ENCODE measurements at places on chromosomes 3 and 15. TPM values are rescaled to one million over a fixed set of nuclear protein-coding genes. Genes with fewer than 3 reads are reported as not detected.

Gene SLC22A14
- polyA plus RNA-seq, result 0.10 TPM

Gene SRPRB
- polyA plus RNA-seq, result 32.6 TPM

Gene ALPK3
- polyA plus RNA-seq, result 86.8 TPM

Gene MUC4
- polyA plus RNA-seq, result 0.59 TPM

DNA sequence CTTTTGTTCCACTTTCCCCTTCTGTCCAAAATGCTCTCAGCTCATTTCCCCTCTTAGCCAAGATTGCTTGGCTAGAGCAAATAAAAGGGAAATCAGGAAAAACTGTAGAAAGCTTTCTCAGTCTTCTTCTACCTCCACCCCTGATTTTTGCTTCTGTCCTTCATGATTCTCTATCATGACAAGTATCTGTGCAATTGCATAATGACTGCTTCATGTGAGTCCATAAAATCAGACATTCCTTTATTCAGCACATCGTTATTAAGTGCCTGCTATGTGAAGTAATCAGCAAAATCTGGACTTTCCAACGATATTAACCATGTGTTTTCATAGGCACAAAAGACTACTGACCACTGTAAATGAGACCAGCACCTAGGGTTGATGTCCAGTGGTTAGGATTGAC is 321.5 kb upstream of the CBLB start:
- H3K4me3 ChIP-seq, result no peak overlapping the region
- H3K36me3 ChIP-seq, result no peaks in the 10 kb centered on the region
- no peak for DNase-seq

- H3K4me3 ChIP-seq, result no peak overlapping the region
- no peak overlapping the region for H3K27ac ChIP-seq
- H3K36me3 ChIP-seq, result no peaks in the 10 kb centered on the region
- no peaks in the 10 kb centered on the region for H3K4me1 ChIP-seq
- H3K27me3 ChIP-seq, result no peaks in the 10 kb centered on the region
- DNase-seq, result no peak
Observed at GRCh38 chr15:46543626-46544025, 908.8 kb downstream of the SQOR start.

DNA sequence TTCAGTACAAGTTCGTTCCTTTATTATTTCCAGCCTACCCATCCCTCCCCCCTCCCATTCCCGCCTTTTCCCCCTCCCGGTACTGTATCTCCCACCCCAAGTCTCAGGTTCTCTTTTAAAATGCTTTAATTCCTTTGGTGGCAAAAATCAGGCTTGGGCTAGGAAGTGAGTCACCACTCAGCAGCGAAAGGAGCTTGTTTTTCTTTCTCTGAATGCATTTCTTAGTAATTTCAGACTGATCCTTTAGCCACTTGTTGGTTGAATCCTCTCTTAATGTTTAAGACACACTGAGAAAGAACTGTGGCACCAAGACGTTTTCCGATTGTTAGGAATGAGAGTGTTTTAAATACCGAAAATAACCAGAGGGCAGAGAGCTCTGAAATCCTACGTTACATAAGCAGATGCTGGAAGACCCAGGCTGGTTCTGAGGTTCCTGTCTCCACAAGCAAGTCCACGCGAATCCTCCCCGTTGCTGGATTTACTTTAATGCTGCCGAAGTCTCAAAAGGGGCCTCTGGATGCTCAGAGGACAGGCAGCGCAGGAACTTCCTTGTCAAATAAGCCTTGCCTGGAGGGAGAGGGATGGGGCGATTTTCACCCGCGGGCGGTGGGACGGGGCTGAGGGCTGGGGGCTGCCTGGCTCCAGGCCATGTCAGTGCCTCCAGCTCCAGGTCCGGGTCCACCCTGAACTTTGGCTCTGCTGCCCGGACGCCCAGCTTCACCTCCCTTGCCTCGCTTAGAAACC is 854 bp upstream of the COL8A1 start:
- peaks cover 34% of the 10 kb centered on the region for H3K27me3 ChIP-seq
- H3K4me3 ChIP-seq, result peak overlapping the region; percentile 40
- H3K27ac ChIP-seq, result no peak overlapping the region
- H3K4me1 ChIP-seq, result peaks cover 13% of the 10 kb centered on the region
- peak; percentile 41 for DNase-seq

DNA sequence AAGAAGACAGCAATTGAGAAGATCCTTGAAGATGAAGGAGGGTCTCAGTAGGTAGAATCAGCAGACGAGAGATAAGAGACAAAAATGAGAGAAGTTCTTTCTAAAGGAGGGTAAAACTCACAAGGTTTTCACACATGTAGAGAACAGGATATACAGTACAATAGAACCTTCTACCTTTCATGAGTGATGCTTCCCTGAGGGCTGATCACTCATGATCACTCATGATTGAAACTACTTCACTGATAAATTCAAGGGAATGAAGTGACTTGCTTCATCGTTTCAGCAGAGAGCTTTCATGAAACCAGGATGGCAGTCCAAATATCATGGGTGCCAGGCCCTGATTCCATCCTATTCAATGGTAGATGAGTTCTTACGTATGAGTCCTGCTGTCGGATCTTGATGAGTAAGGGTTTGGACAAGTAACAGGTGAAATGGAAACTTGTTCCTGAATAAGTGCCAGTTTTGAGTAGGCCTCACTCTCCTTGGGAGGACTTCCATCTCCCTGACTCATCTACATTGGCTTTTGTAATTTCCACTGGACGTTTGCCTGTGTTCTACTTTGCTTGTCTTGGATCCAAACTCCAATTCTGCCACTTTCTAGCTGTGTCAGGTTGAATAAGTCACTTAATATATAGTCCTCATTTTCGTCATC is 9.6 kb upstream of the CLDN16 start:
- no peak overlapping the region for H3K27ac ChIP-seq
- no peaks in the 10 kb centered on the region for H3K36me3 ChIP-seq
- no peaks in the 10 kb centered on the region for H3K4me1 ChIP-seq
- H3K4me3 ChIP-seq, result no peak overlapping the region
- peak; percentile 51 for DNase-seq
- H3K27me3 ChIP-seq, result no peaks in the 10 kb centered on the region

DNA sequence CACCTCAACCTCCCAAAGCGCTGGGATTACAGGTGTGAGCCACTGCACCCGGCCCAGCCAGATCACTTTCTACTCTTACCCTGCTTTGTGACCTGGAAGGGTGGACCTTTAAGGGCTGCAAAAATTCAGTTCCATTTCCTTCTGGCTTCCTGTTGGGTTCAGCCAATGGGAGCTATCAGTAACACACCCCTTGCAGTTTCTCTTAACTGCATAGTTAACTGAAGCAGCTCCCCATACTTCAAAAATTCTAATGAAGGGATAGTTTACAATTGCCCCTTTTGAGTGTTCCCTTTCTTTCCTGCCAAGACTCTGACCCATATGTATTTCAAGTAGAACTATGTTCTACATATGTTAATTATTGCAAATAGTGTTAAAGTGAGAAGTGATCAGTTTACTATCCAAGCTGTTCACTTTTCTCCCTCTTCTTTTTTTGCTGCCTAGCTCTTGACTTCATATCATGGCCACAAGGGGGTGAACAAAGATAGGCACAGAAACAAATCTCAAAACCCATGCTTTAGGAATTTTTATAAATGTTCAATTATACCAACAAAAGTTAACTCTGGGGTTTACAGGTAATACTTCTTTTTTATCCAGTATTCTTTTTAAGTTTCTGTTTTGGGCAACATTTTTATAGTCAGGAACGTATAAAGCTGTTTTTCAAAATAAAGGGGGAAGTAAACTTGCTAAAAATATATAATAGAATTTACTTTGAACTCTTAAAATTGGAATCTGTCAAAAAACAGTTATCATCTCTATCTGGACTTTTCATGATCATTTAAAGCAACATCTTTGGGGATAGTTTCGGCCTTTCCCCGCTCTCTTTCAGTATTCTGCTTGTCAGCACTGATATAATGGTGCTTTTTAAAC is 8.1 kb downstream of the PGBD4 start:
- H3K36me3 ChIP-seq, result no peaks in the 10 kb centered on the region
- no peaks in the 10 kb centered on the region for H3K4me1 ChIP-seq
- no peak overlapping the region for H3K27ac ChIP-seq

DNA sequence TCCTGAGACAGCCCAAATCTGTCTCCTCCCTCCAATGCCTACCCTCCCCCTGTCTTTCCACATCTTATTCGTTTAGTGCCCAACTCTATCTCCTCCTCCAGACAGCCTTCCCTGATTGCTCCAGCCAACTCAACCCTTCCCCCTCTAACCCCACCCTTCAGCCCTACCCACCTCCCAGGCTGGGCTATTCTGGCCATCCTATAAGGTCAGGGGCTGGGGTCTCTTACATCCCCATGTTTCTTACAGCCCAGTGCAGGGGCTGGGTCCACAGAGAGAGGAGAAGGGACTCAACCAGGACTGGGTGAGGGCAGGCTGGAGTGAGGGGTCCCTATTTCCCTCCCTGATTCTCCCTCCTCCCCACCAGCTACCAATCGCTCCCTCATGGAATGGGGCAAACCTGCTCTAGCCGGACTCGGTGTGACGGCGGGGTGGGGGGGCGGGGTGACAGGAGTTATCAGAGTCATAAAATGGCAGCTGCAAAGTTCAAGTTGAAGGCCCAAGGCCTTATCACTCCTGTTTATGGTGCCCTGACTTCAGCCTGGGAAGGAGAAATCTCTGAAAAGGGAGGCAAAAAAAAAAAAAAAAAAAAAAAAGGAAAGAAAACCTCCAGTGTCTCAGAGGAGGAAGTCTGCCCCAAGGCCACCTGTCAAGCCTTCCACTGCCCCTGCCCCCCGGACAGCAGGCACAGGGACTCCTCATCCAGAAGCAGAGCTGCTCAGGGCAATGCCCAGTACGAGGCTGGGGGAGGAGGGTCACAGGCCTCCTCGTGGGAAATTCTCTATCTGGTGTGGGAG is 2.1 kb downstream of the VIPR1 start:
- H3K27ac ChIP-seq, result no peak overlapping the region
- H3K36me3 ChIP-seq, result no peaks in the 10 kb centered on the region
- H3K4me1 ChIP-seq, result peaks cover 15% of the 10 kb centered on the region
- DNase-seq, result no peak

DNA sequence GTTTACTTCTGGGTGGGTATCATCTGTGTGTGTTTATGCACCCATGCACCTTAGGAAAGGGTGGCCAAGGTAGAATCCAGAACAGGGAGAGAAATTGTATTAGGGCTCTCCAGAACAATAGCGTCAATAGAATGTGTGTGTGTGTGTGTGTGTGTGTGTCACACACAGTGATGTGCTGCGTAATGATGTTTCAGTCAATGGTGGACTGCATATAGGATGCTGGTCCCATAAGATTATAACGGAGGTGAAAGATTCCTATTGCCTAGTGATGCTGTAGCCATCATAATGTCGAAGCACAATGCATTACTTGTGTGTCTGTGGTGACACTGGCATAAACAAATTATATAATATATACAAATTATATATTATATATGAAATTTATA is 69.3 kb upstream of the PRR23C start:
- H3K4me3 ChIP-seq, result no peak overlapping the region
- H3K36me3 ChIP-seq, result no peaks in the 10 kb centered on the region
- H3K27ac ChIP-seq, result no peak overlapping the region
- no peaks in the 10 kb centered on the region for H3K4me1 ChIP-seq
- H3K27me3 ChIP-seq, result peaks cover 2% of the 10 kb centered on the region
- no peak for DNase-seq

- H3K36me3 ChIP-seq, result no peaks in the 10 kb centered on the region
- H3K27ac ChIP-seq, result no peak overlapping the region
- peaks cover 28% of the 10 kb centered on the region for H3K27me3 ChIP-seq
- DNase-seq, result no peak
- peaks cover 34% of the 10 kb centered on the region for H3K4me1 ChIP-seq
Observed at GRCh38 chr15:34584330-34584668, 848 bp upstream of the GOLGA8B start.

DNA sequence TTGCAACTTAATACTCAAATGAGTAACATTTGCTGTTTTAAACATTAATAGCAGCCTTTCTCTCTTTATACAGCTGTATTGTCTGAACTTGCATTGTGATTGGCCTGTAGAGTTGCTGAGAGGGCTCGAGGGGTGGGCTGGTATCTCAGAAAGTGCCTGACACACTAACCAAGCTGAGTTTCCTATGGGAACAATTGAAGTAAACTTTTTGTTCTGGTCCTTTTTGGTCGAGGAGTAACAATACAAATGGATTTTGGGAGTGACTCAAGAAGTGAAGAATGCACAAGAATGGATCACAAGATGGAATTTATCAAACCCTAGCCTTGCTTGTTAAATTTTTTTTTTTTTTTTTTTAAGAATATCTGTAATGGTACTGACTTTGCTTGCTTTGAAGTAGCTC is 40.3 kb downstream of the CTNNB1 start:
- no peaks in the 10 kb centered on the region for H3K27me3 ChIP-seq
- no peak overlapping the region for H3K27ac ChIP-seq
- H3K36me3 ChIP-seq, result peaks cover 68% of the 10 kb centered on the region
- no peak overlapping the region for H3K4me3 ChIP-seq
- peak; percentile 22 for DNase-seq

GRCh38 chr15:66169023-66169422 is 84.5 kb downstream of the MEGF11 start:
- peaks cover 15% of the 10 kb centered on the region for H3K27me3 ChIP-seq
- DNase-seq, result no peak
- no peaks in the 10 kb centered on the region for H3K4me1 ChIP-seq
- no peaks in the 10 kb centered on the region for H3K36me3 ChIP-seq
- H3K27ac ChIP-seq, result no peak overlapping the region

GRCh38 chr3:171458071-171458863 is 1.9 kb downstream of the TNIK start:
- H3K27me3 ChIP-seq, result peaks cover 37% of the 10 kb centered on the region
- DNase-seq, result peak; percentile 11
- H3K27ac ChIP-seq, result peak overlapping the region; percentile 73
- no peaks in the 10 kb centered on the region for H3K36me3 ChIP-seq

DNA sequence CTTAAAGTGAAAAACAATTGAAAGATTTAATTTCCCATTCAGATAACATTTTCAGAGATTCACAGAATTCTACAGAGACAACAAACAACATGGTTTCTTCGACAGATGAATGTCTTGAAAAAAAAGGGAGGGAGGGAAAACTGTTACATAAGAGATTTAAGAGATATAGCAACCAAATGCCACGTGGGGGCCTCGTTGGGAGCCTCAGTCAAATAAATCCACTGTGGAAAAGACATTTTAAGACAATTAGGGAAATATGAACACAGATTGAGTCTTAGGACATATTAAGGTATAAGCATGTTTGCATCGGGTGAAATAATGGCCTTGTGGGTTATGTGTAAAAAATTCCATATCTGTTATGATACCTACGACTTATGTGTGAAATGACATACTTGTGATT is 5.0 kb upstream of the PRRT3 start:
- H3K27ac ChIP-seq, result no peak overlapping the region
- H3K36me3 ChIP-seq, result peaks cover 8% of the 10 kb centered on the region
- H3K4me1 ChIP-seq, result peaks cover 3% of the 10 kb centered on the region
- no peak overlapping the region for H3K4me3 ChIP-seq
- no peaks in the 10 kb centered on the region for H3K27me3 ChIP-seq

- no peaks in the 10 kb centered on the region for H3K4me1 ChIP-seq
- no peak overlapping the region for H3K4me3 ChIP-seq
- H3K27ac ChIP-seq, result no peak overlapping the region
- H3K27me3 ChIP-seq, result peaks cover 7% of the 10 kb centered on the region
Observed at GRCh38 chr15:77857419-77857818, 220.1 kb downstream of the TBC1D2B start.
